ENCODE measurements at places on chromosomes 2 and 18.
A peak's percentile ranks its signal among the peaks of the same experiment; 100 is the strongest.

GRCh38 chr18:58638441-58638840, 9.6 kb upstream of the ALPK2 start:
- DNase-seq, result no peak

DNA sequence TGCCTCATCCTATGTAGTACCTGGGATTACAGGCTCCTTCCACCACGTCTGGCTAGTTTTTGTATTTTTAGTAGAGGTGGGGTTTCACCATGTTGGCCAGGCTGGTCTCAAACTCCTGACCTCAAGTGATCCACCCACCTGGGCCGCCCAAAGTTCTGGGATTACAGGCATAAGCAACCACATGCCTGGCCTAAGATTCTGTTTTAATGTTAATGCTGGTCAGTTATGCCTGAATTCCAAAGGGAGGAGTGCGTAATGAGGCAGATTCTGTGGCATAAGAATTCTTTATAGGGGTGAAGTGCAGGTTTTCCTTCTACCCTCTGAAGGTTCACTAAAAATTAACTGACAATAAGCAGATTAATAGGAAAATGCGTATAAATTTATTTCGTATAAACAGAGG, 1343.8 kb upstream of the LRRTM1 start:
- no peak for DNase-seq

GRCh38 chr2:14543284-14543683, 89.2 kb upstream of the LRATD1 start:
- no peak for DNase-seq

GRCh38 chr2:168552450-168552856, 96.4 kb downstream of the CERS6 start:
- DNase-seq, result no peak

DNA sequence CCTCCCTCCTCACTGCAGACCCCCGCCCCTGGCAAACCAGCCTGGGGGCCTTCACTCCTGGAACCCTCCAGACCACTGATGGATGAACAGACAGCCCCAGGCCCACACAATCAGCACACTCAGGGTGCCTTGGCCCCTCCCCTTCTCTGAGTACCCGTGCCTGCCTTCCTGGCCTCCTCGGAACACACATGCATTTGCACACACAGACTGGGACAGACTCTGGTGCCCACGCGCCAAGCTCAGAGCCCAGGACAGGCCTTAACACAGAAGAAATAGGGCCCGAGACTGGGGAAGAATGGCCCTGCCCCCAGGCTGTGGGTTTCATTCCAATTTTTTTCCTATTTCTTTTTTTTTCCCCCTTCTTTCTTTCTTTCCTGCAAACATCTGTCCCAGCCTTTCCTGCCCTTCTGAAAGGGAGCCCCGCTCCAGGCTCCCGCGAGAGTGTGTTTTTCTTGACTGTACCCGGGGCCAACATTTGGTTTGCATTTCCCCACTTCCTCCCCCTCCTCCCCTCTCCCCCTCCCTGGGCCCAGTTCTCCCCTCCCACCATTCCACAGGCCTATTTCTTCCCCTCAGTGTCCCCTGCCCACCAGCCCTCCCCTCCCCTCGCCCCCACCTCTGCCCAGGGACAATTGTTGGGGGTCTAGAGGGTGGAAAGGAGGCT, 618 bp upstream of the TNS1 start:
- no peak for DNase-seq

- no peak for DNase-seq
These were observed 69.7 kb upstream of the BOD1L2 start for GRCh38 chr18:57077005-57077765.

GRCh38 chr2:70779911-70780545, 10.4 kb downstream of the FIGLA start:
- DNase-seq, result no peak

DNA sequence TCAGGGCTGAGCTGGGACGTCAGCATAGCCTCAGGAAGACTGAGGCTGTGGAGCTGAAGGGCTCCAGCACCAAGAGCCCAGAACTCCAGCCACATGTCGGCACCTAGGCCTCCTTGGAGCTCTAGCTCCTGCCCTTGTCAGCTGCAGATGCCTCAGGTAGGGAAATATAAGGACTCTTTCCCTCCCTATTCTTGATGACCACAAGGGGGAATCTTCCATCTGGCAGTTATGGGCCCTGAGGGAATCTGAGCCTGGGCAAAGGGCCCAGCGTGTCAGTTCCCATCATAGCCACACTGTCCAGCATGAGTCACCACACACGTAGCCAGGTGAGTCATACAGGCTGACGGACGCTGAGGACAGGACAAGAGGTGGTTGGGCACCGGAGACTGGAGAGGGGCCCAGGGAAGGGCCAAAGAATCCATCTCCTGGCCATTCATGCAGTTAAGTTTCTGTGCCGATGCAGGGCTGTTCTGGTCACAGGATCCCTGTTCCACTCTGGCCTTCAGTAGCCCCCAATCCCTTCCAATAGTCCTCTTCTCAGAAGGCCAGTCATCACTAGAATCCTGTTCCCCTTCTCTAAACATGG, 1.8 kb downstream of the MPV17 start:
- DNase-seq, result no peak

- peak; percentile 80 for DNase-seq
These were observed at the start of gene EMX1 for GRCh38 chr2:72917138-72917876. EMX1 (plus strand) TSS chr2:72917519; CDS start chr2:72917853, 334 bp downstream.

GRCh38 chr2:75053484-75054112, 95.2 kb downstream of the POLE4 start:
- no peak for DNase-seq

GRCh38 chr18:73283788-73284187, 416.0 kb upstream of the NETO1 start:
- DNase-seq, result no peak

GRCh38 chr18:8685141-8685913, 20.0 kb upstream of the MTCL1 start:
- no peak for DNase-seq

DNA sequence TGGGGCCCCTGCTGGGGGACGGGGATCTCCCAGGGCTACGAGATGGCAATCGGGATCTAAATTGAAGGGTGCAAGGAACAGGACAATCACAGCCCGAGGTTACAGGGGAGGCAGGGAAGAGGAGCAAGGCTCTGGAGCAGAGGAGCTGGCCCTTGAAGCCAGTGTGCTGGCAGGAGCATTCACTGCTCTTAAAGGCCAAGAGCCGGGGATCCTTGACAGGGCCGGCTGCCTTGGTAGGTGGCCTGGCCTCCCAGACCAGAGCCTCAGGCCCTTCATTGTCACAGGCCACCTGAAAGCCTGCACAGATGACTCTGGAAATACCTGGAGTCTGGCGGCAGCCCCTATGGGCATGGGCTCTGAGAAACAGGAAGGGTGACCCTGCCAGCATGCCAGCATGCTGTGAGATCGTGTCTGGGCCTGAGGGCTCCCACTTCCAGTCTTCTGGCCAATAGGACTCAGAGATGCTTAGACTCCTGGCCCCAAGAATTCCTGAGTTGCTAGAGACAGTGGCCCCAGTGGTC, 38.7 kb downstream of the PDIA6 start:
- no peak for DNase-seq

DNA sequence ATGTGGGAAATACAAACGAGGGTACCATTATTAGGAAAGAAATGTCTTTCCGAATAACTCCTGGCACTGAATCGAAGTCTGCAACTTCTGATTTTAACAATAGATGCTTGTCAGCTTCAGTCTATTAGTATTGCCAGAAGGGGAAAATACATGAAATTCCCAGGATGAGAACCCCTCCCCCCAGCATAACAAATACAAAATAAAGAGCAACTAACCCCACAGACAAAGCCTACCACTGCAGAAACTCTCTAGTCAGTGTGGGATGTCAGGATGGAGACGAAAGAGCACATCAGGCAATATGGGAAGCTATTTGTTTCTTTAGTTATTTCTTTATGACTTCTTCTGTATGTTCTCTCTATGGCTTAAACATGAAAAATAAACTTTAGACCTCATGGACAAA, 365.0 kb upstream of the CDH2 start:
- no peak for DNase-seq

DNA sequence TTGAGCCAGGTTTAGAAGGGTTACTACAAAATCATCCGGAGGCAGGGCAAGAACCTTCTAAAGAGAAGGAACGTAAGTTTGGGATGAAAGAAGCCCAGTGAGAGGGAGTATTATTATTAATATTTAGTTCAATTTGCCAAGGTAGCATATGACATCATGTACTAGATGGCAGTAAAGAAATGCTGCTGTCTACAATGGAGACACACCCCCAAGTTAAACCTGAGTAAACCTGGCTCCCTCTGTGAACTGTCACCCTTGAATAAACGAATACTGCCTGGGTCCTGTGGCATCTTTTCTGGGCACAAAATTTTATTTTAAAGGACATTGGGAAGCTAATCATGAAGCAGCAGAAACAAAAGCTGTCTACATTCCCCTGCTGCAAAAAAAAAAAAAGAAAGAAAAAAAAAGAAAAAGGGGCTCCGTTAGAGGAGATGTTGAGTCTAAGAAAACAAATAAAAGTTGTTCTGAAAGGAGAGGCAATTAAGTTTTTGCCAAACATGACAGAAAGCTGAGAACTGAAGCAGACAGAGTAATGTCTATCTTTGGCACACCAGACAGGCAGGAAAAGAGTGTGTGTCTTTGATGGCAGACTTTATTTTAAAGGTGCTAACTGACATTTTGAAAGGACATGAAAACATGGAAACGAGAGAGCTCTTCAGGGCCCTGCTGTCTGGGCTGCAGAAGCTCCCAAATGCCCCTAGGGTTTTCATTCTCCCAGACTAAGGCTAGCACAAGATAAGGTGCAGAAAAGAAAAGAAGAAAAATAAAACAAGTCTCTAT, 557.7 kb upstream of the CHAC2 start:
- no peak for DNase-seq

DNA sequence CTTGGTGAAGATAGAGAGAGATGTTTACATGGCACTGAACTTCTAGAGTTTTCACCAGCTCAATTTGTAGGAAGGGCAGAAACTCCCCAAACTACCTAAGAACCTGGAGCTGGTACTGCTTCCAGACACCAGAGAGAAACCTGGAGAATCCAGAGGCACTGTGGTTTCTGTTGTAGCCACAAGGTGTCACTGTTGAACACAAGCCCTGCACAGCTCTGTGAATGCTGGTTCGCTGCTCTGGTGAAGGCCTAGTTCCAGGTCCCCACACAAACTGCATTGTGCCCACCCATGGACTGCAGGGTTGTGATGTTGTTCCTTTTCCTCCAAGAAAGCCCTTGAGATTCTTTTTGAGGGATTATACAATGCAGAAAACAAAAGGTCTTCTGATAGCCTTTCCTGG, 150.5 kb upstream of the HS6ST1 start:
- no peak for DNase-seq

DNA sequence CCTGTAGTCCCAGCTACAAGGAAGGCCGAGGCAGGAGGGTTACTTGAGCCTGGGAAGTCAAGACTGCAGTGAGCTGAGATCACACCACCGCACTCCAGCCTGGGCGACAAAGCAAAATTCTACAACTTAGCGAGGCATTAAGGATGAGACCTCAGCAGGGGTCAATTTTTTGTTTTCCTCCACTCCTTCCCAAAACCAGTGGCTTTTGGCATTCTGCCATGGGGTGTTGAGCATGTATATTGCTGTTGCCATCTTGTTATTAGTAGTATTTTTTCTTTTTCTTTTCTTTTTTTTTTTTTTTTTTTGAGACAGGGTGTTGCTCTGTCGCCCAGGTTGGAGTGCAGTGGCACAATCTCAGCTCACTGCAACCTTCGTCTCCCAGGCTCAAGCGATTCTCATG, 8.9 kb upstream of the GIGYF2 start:
- no peak for DNase-seq

DNA sequence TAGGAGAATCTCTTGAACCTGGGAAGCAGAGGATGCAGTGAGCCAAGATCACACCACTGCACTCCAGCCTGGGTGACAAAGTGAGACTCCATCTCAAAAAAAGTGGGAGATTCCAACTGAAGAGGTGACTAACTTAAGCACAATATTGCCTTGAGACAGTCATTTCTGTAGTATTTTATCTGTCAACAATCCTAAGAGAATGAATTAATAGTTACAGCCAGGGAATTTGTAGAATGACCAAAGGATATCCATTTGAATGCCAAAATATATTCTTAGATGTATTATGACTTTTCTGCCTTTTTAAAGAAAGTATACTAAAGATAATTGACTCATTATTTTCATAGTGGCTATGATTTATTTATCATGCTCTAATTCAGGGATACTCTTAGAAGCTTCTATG, 40.7 kb upstream of the CCDC150 start:
- DNase-seq, result no peak

DNA sequence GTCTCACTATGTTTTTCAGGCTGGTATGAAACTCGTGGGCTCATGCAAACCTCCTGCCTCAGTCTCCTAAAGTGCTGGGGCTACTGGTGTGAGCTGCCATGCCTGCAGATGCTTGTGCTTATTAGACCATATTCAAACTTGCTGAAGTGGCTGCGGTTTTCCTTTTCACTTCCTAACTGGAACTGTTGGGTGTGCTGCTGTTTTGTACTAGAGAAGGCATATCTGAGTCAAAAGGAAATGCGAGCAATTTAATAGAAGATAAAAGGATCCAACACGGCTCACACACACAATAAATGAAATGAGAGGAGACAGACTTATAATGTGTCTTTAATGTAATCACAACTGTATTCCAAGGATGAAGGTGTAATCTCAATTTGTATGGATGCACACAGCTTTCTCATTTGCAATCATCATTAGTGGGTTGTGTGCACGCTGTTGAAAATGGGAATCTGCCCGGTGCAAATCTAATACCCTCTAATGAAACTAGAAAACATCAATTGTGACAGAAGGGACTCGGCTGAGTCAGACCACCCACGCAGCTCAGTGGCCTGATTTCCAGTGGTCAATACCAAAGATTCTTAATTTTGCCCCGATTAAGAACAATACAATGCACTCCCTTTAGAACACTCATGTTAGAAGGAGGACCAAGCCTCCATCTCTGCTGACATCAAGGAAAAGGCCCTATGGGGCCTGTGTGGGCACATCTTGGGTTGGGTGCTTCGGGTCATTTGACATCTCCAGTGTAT, 532.7 kb downstream of the TDRD15 start:
- no peak for DNase-seq

- DNase-seq, result no peak
These were observed 23.5 kb downstream of the NTSR2 start for GRCh38 chr2:11646530-11646929.

GRCh38 chr18:76660571-76661192, 161.7 kb upstream of the ZNF236 start:
- no peak for DNase-seq
